ENCODE measurements at places on chromosomes 1 and 21.

- DNase-seq, result no peak
Measured at GRCh38 chr1:200401708-200402107, 8.1 kb downstream of the ZNF281 start.

DNA sequence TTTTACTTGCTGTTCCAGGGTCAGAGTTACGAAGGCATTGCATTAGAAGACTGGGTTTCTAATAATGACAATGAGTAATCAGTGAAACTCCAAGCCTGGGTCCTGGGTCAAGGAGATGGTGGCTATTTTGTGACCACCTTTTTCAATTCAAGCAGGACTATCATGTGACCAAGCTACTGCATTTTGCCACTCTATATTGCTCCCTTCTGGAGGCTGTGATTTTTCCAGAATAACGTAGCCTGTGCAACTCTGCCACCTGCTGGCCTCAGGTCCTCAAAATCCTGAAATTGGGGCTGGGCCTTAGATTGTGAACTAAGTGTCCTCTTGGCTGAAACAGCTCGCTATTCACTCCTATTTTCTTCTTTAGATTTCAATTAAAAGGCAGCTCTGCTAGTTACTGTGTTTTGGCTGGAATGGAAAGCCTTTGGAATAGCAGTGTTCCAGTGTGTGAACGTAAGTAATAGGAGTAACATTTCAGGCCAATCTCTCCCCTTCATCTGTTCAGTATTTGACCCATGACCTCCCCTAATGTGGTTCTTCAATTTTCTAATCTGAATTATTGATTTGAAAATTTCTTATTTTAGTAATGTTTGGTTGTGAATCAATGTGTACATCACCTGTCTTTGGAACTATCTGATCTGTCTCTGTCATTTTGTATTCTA, 52.9 kb upstream of the CD46 start:
- peak; percentile 18 for DNase-seq

DNA sequence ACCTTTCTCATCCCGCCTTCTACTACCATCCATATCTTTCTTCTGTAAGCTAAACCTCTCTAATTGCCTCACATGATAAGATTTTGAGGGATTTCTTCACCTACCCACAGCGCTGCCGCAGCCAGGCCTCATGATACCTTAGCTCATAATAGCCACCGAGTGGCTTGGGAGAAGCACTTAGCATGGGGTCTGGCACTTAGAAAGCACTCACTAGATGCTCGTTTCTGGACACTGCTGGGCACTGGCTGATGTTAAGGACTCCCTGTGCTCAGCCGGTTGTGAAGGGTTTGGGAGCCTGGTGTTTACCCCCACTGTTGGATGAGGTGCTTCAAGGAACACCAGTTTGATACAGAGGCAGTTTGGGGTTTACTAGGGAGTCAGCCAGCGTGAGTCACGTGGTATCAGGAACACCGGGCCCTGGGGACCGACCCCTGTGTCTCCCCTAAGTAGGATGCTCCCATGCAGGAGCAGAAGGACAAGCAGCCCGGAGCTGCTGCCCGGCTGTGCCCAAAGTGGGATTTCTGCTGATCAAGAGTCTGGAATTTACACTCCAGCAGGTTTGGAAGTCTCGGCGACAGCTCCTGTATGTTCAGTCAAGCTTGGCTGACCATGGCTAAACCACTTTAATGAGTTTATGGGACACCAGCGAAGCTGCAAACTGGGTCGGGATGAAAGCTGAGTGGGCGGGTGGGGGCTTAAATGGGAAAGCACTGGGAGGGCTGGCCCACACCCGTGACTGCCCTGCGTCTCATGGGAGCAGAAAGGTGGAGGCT, 63.3 kb downstream of the GALNT2 start:
- DNase-seq, result no peak

DNA sequence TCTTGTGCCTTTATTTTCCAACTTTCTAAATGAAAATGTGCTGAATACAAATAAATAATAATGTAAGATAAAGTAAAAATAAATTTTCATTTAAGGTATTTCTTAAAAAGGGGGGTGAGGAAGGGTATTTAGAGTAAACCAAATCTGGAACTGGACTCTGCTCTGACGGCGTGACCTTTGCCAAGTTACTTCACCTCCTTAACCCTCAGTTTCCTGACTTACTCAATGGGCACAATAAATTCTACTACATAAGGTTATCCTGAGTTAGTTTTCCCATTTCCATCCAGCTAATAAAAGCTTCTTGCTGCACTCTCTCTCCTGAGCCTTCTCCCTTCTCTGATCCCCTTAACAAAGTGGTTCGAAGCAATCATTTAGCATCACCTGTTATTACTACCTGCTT, 93.9 kb downstream of the NID1 start:
- DNase-seq, result no peak

- peak; percentile 88 for DNase-seq
Measured at GRCh38 chr1:93179886-93180722, at the start of gene TMED5. TSS of gene TMED5 (minus strand) at chr1:93180413. CDS start at chr1:93180242, 171 bp downstream.

GRCh38 chr1:96695954-96696353, 25.6 kb upstream of the PTBP2 start:
- no peak for DNase-seq

DNA sequence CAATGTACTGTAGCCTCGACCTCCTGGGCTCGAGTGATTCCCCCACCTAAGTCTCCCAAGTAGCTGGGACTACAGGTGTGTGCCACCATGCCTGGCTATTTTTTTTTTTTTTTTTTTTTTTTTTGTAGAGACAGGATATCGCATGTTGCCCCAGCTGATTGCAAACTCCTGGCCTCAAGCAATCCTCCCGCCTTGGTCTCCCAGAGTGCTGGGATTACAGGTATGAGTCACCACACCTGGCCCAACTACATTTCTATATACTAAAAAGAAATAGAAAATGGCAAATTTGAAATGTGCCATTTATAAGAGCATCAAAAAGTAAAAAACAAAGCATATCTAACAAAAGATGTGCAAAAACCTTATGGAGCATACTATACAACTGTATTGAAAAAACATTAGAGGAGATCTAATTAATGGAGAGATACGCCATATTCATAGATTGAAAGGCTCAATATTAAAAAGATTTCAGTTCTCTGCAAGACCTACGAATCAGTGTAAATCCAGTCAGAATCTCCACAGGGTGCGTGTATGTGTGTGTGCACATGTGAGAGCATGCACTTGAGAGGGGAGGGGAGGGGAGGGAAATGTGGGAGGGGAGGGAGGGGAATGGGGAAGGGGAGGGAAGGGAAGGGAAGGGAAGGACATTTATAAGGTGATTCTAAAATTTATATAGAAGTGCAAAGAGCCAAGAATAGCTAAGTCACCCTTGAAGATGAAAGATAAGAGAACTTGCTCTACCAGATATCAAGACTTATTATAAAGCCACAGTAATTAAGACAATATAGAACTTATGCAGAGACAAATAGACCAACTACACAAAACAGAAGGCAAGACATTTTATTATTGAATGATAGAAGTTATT, 15.5 kb upstream of the PADI4 start:
- no peak for DNase-seq

- DNase-seq, result no peak
Measured at GRCh38 chr1:9855186-9855585, 31.4 kb upstream of the CLSTN1 start.

GRCh38 chr1:178580096-178580495, 67.2 kb downstream of the TEX35 start:
- no peak for DNase-seq

GRCh38 chr1:193498088-193498655, 311.8 kb upstream of the B3GALT2 start:
- DNase-seq, result no peak

DNA sequence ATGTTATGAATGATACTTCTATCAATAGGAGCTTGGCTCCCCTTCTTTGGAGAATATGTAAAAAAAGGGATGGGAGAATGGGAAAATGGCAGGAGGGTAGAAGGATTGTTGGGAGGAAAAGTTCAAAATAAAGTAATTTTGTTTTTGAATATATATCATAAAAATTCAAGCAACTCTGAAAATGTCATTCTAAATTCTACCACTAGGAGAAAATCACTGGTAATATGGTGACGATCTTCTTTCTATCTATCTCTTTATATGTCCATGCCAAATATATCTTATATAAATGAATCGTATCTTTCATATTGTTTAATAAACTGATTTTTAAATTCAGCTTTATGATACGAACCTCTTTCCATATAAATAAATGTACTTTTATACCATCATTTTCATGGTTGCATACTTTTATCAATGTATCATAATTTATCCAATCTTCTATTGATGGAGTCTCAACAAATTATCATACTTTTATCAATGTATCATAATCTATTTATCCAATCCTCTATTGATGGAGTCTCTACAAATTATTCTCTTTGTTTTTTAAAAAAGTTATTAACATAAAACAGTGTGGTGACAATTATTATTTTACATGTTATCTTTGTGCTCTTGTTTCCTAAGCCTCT, 73.7 kb upstream of the MARK1 start:
- DNase-seq, result no peak

DNA sequence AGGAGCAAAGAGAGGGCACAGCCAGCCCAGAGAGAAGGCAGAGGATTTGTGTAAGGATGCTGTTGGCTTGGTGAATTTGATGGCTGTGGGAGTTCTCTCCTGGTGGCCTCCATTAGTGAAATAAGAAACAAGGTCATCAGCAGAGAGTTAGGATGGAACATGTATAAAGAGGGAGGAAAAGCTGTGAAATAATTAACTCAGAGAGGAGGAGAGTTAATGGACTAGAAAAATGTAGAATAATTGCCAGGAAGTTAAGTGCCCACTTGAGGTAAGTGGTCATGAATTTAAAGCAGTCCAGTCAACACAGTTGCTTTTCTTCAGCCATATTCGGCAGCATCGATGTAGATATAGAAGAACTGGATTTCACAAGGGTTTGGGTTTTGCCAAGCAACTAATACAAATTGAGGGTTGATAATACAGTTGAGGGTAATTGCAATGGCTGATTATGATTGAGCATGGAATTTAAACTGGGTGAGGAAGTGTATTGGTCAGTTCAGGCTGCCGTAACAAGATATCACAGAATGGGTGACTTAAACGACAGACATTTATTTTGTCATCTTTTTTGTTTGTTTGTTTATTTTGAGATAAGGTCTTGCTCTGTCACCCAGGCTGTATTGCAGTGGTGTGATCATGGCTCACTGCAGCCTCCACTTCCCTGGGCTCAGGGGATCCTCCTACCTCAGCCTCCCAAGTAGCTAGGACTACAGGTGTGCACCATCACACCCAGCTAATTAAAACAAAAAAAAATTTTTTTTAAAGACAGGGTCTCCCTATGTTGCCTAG, 31.7 kb upstream of the KLF17 start:
- no peak for DNase-seq

- DNase-seq, result no peak
Measured at GRCh38 chr1:117146575-117147340, 25.2 kb upstream of the TRIM45 start.

DNA sequence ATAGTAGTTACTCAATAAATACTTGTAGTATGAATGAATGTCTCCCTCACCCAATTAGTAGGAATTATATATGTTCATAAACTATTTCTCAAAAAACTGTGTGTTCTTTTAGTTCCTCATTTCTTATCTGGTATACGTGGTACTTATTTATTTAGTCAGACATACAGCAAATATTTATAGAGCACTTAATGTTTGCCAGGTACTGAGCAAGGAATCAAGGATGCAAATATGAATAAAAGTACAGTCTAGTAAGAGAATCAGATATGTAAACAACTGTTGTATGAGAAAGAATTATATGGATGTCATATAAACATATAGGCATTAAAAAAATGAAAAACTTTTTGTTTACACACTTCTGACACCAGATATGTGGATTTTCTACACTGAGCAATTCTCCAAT, 58.5 kb downstream of the ATF6 start:
- no peak for DNase-seq

DNA sequence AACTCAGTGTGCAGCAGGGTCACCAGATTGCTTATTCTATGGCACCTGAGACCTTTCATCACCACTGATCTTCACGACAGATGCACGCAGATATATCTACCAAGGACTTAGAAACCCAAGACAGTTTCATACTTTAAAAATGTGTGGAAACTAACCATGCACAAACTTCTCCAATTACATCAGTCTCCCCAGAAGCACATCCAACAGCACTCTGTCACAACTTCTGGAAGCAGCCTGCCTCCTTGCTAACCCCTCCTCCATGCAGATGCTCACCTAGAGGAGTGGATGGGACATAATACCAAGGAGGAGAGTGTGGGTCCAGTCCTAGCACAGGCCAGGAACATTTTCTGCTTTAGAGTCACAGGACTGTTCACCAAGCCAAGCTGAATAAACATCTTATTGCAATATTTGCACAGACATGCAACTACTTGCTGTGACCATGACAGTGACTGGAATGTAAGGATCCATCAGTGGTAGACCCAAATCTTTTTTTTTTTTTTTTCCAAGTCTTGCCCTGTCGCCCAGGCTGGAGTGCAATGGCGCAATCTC, 69.4 kb downstream of the HIVEP3 start:
- DNase-seq, result no peak

- DNase-seq, result no peak
Measured at GRCh38 chr1:115782571-115783281, 14.2 kb upstream of the CASQ2 start.

DNA sequence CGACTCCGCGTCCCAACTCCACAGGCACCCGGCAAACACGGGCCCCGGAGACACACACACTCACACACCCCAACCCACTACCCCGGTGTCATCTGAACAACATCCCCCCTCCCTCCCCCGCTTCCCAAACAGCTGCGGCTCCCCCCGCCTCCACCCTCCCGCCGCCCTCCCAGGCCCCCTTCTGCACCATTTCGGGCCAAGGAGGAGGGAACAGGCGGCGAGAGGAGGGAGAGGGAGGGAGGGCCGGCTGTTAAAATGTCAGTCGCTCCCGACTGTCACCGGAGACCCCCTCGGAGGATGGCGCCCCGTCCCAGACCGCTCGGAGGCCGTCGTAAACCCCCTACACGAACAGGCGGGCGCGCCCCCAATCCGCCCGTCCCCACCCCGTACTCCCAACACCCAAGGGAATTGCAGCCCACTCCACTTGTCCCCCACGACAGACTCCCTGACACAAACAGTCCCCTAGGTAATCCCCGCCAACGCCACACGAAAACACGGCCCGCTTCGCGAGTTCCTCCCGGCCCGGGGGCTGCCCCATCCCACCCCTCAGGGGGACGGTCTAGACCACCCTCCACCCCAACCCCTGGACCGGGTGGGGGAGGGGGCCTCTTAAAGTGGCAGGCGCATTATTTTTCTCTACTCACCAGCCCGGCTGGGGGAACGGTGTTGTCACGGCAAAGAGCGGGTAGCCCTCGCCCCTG, 583 bp downstream of the MEF2D start:
- DNase-seq, result peak; percentile 25

- no peak for DNase-seq
Measured at GRCh38 chr21:35256468-35256988, 207.4 kb upstream of the RUNX1 start.

Data from activated CD4-positive, alpha-beta T cell treated with anti-CD3 and anti-CD28 coated beads, Interleukin-2, amount 50 U/mL, for 4 hours (primary cell).